Mesothelial cell of epicardium (in vitro differentiated cells): ENCODE measurements at places on chromosomes 12 and 14.

GRCh38 chr14:85159726-85160125, 370.2 kb upstream of the FLRT2 start:
- H3K27ac ChIP-seq: no peak overlapping the region
- H3K27me3 ChIP-seq: no peaks in the 10 kb centered on the region
- DNase-seq: no peak
- H3K4me1 ChIP-seq: no peaks in the 10 kb centered on the region
- H3K36me3 ChIP-seq: peaks cover 12% of the 10 kb centered on the region
- H3K4me3 ChIP-seq: no peak overlapping the region

DNA sequence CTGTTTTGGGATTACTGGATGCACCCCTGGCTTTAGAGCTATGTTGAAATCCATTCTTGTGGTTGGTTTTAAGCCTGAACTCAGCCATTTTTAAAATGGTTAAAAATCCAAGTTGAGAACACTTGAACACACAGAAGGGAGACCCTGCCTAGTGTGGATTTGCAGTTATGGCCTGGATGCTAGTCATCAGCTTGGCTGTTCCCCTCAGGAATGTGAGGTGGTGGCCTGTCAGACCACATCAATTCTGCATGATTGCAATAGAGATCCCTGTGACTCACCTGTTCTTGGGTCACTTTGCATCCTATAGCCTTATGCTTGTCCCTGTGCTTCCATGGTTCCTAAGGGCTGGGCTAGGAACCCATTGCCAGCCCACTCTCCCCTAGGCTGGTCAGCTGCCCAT, 454.1 kb downstream of the ATP23 start:
- peaks cover 3% of the 10 kb centered on the region for H3K36me3 ChIP-seq
- H3K4me1 ChIP-seq: peaks cover 2% of the 10 kb centered on the region
- no peak overlapping the region for H3K27ac ChIP-seq
- no peak for DNase-seq
- no peak overlapping the region for H3K4me3 ChIP-seq
- H3K27me3 ChIP-seq: no peaks in the 10 kb centered on the region

GRCh38 chr12:79997096-79997791, 62.3 kb upstream of the PPP1R12A start:
- H3K4me3 ChIP-seq: no peak overlapping the region
- H3K27me3 ChIP-seq: no peaks in the 10 kb centered on the region
- H3K27ac ChIP-seq: no peak overlapping the region
- peaks cover 15% of the 10 kb centered on the region for H3K4me1 ChIP-seq
- H3K36me3 ChIP-seq: no peaks in the 10 kb centered on the region

DNA sequence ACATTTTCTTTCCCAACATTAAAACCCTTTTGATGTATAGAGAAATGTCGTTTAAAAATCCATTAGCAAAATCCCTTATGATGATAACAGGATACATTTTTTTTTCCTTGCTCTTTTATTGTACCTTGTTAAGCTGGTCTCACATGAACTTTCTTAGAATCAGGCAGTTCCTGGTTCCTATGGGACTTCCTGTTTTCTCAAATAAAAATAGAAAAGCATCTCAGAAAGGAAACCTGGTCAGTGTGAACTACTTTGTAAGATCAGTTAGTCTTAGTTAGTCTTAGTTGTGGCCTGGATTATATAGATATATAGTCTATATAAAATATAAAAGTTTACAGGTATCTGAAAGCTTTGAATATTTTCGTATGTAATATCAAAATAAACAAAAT, 40.3 kb downstream of the LEMD3 start:
- peaks cover 10% of the 10 kb centered on the region for H3K36me3 ChIP-seq
- H3K27ac ChIP-seq: peak overlapping the region; percentile 41
- peaks cover 22% of the 10 kb centered on the region for H3K4me1 ChIP-seq
- H3K27me3 ChIP-seq: no peaks in the 10 kb centered on the region
- no peak overlapping the region for H3K4me3 ChIP-seq

DNA sequence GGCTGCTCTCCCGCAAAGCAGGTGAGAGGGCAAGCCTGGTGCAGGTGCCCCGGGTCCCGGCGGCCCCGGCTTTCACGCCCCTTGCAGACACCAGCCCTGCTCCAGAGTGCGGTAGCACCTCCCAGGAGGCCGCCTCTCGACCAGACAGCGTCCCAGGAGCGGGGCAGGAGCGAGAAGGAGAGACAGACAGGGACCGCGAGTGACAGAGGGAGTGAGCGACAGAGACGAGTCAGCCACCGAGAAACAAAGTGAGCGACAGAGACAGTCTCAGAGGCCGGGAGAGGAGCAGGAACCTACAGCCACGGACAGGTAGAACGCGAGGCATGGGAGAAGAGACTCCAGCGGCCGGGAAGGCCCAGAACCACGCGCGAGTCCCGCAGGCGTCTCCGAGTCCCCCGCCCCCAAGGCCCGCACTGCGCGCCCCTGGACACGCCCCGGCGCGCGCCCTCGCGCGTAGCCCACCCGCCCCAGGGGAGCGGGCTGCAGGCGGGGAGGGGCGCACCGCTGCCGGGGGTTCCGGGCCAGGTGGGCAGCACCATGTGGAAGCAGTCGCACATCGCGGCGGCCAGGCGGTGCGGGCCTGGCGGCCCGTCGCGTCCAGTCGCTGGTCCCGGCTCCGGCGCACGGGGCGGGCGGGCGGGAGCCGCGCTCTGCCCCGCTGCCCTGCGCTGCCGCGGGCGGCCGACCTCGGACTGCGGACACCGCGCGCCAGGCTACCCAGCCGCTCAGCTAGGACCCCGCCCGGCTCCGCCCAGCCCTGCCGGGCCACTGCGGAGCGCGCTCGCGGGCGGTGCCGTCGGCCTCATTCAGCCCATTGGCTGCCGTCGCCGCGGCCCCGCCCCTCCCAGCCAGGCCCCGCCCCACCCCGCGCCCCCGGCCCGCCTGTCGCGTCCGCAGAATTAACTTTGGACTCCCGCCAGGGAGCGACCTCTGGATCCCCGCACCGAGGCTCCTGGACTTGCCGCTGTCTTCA, at the start of gene AHNAK2:
Gene AHNAK2 (minus strand): TSS at position 694 of the 973 bp plus-strand sequence. CDS start 137 bp downstream, at position 557.
- peaks cover 25% of the 10 kb centered on the region for H3K27me3 ChIP-seq
- no peak within 1 kb of the TSS for H3K27ac ChIP-seq
- peak; percentile 76 for DNase-seq
- H3K4me1 ChIP-seq: peaks cover 11% of the 10 kb centered on the region
- H3K36me3 ChIP-seq: no peaks in the 10 kb centered on the region

DNA sequence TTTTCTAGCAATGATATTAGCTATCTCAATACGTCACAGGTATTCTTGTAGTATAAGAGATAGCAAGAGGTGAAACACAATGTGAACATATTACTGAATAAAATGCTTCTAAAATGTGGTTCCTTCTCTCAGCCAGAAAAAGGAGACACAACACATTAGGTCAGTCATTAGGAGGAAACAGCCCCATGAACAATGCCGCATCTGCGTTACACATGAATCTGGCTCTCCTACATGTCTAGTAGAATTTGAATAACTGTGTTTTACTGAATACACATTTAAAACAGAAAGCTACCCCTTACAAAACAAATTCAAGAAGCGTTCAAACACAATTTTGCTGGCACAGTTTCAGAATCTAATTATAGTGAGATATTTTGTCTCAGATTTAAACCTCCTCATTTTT, 51.6 kb downstream of the EFCAB11 start:
- peak overlapping the region; percentile 11 for H3K4me3 ChIP-seq
- H3K27me3 ChIP-seq: no peaks in the 10 kb centered on the region

- peaks cover 28% of the 10 kb centered on the region for H3K36me3 ChIP-seq
- H3K27me3 ChIP-seq: no peaks in the 10 kb centered on the region
These were observed 65.9 kb downstream of the FOXN3 start for GRCh38 chr14:89351221-89351515.

GRCh38 chr12:89439941-89440340, 84.7 kb downstream of the GALNT4 start:
- H3K27me3 ChIP-seq: no peaks in the 10 kb centered on the region
- H3K4me1 ChIP-seq: no peaks in the 10 kb centered on the region
- peaks cover 34% of the 10 kb centered on the region for H3K36me3 ChIP-seq
- no peak for DNase-seq
- H3K4me3 ChIP-seq: no peak overlapping the region

DNA sequence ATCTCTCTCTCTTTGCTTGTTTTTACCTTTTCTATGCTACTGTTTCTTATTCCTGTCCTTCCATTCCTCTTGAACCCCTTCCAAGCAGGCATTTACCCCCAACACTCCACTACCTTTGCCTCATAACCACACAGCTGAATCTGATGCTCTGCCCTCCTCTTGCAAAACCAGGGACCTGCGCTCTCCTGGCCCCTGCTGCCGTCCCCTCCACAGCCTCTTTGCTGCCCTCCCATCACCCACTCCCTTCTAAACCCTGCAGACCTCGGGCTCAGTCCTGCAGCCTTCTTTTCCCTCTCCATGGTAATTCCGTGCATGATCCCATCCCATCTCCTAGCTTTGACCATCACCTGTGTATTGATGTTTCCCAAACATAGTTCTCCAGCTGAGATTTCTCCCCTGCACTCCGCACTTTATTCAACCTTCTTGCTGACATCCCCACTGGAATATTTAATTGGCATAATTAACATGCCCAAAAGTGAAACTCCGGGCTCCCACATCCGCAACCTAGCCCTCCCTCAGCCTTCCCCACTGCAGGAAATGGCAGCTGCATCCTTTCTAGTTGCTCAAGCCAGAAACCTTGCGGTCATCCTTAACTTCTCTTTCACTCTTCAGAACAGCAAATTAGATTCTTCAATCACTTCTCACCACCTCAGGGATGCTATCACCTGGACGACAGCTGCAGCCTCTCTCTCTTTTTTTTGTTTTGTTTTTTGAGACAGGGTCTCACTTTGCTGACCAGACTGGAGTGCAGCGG, 16.0 kb downstream of the FIGNL2 start:
- no peak for DNase-seq
- H3K4me1 ChIP-seq: peaks cover 29% of the 10 kb centered on the region
- H3K27me3 ChIP-seq: peaks cover 2% of the 10 kb centered on the region
- no peak overlapping the region for H3K27ac ChIP-seq

- H3K27ac ChIP-seq: no peak overlapping the region
- no peak overlapping the region for H3K4me3 ChIP-seq
- no peak for DNase-seq
- no peaks in the 10 kb centered on the region for H3K4me1 ChIP-seq
- H3K36me3 ChIP-seq: peaks cover 19% of the 10 kb centered on the region
- H3K27me3 ChIP-seq: no peaks in the 10 kb centered on the region
These were observed 115.8 kb downstream of the GCH1 start for GRCh38 chr14:54786838-54787237.

- H3K36me3 ChIP-seq: no peaks in the 10 kb centered on the region
- no peak for DNase-seq
- no peak overlapping the region for H3K4me3 ChIP-seq
- no peak overlapping the region for H3K27ac ChIP-seq
- no peaks in the 10 kb centered on the region for H3K4me1 ChIP-seq
- no peaks in the 10 kb centered on the region for H3K27me3 ChIP-seq
These were observed 227.9 kb downstream of the TMEM132D start for GRCh38 chr12:129675947-129676346.

- peaks cover 4% of the 10 kb centered on the region for H3K27me3 ChIP-seq
- no peaks in the 10 kb centered on the region for H3K36me3 ChIP-seq
- DNase-seq: no peak
- H3K4me3 ChIP-seq: no peak overlapping the region
- H3K27ac ChIP-seq: no peak overlapping the region
- H3K4me1 ChIP-seq: peaks cover 10% of the 10 kb centered on the region
These were observed 92.9 kb downstream of the PELI2 start for GRCh38 chr14:56211084-56211483.

DNA sequence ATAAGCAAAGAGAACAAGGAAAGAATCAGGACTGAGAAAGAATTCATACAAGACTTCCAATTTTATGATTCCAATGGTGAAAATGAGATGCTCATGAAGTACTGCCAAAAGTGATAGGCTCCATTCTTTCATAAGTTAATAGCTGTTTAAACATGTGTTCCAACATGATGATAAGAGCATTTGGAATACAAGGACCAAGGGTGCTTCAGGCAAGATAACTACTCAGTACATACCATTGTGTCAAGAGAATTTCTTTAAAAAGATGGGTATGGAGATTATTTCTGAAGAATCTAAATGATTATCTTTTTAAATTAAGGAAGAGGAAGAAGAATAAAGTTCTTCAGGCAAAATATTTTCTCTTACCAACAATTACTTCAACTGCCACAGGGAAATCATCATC, 258.1 kb downstream of the MED13L start:
- no peak overlapping the region for H3K4me3 ChIP-seq
- H3K27me3 ChIP-seq: no peaks in the 10 kb centered on the region
- H3K36me3 ChIP-seq: peaks cover 16% of the 10 kb centered on the region
- H3K27ac ChIP-seq: no peak overlapping the region
- no peak for DNase-seq

DNA sequence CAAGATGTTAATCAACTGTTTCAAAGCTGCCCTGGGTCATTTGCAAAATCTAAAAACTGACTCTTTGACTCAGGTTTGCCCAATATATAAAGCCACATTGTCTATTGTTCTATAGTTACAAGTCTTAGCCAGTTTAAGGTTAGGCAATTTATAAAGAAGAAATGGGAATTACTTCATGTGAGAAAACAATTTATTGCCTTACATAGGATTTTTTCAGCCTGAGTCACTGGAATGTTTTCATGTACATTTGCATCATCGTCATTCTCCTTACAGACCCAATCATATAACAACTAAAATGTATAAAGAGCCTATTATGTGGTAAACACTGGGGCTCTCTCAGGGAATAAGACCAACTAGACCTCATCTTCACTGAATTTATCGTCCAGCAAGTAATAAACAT, 100.3 kb upstream of the PLEKHG7 start:
- H3K27ac ChIP-seq: no peak overlapping the region
- no peak for DNase-seq
- H3K27me3 ChIP-seq: no peaks in the 10 kb centered on the region
- no peak overlapping the region for H3K4me3 ChIP-seq
- peaks cover 10% of the 10 kb centered on the region for H3K36me3 ChIP-seq

GRCh38 chr14:104515811-104516780, 63.5 kb upstream of the C14orf180 start:
- H3K36me3 ChIP-seq: no peaks in the 10 kb centered on the region
- H3K27me3 ChIP-seq: peaks cover 35% of the 10 kb centered on the region
- H3K27ac ChIP-seq: no peak overlapping the region

DNA sequence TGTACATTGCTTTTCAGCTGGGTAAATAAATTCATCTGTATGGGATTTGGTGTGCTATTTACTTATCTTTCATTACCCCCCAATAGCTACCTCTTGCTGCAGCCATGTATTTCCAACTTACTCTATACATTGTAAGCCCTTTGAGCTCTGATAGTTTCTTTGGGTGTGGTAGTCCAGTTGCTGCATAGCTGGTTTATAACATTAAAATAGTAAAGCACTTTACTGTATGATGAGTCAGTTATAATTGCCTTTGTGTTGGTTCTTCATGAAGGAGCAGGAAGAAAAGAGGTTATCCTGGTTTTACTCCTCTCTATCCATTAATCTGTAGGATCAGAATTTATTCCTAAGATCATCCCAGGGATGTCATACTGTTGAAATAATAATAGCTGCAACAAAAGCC, 15.7 kb downstream of the TBC1D30 start:
- no peaks in the 10 kb centered on the region for H3K4me1 ChIP-seq
- no peak overlapping the region for H3K4me3 ChIP-seq
- H3K27ac ChIP-seq: no peak overlapping the region
- H3K36me3 ChIP-seq: no peaks in the 10 kb centered on the region

DNA sequence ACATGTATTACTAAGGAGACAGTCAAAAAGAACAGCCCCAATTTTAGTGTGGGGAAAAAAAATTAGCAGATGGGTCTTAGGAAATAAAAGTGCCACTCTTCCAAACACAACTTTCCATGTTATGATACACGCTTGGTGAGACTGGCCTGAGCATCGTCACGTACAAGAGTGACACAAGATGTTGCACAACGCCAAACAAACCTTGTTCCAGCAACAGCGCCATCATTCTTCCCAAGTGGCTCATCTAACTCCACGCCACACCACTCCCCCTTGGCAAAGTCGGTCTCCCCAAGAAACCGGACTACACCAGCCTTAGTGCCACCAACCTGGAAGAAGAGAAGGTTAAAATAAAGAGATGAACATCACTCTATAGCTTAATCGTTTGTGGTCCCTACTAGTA, 58.7 kb downstream of the CLIP1 start:
- H3K4me1 ChIP-seq: peaks cover 12% of the 10 kb centered on the region
- H3K36me3 ChIP-seq: peaks cover 25% of the 10 kb centered on the region
- no peak overlapping the region for H3K4me3 ChIP-seq
- no peak overlapping the region for H3K27ac ChIP-seq
- no peak for DNase-seq
